ENCODE measurements at places on chromosomes 2 and 18. TPM values are rescaled to one million over a fixed set of nuclear protein-coding genes. Genes with fewer than 3 reads are reported as not detected.

- DNase-seq: no peak
These were observed 458.6 kb downstream of the FBXO15 start for GRCh38 chr18:73688851-73689711.

Gene TUBA3E
- not detected for polyA plus RNA-seq

DNA sequence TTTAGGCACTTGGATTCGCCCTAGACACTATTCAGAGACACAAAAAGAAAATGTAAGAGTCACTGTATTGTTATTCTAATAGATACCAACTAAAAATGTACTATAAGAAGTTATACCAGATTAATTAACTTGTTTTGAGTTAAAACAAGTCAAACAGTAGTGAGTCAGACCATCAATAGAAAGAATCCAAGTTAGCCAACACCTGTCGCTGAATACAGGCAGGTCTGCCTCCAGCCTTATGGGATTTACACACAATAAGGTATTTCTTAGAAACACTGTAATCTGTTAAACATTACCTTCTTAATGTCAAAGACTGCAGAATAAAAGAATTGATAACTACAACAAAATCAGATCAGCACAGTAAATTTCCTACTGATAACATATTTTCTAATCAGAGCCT is 181.4 kb downstream of the DYM start:
- no peak for DNase-seq

- DNase-seq: no peak
These were observed 71.3 kb downstream of the CTIF start for GRCh38 chr18:48609820-48610815.

Gene LRRC30
- polyA plus RNA-seq: not detected

GRCh38 chr2:150759531-150759930 is 272.1 kb upstream of the RND3 start:
- no peak for DNase-seq

DNA sequence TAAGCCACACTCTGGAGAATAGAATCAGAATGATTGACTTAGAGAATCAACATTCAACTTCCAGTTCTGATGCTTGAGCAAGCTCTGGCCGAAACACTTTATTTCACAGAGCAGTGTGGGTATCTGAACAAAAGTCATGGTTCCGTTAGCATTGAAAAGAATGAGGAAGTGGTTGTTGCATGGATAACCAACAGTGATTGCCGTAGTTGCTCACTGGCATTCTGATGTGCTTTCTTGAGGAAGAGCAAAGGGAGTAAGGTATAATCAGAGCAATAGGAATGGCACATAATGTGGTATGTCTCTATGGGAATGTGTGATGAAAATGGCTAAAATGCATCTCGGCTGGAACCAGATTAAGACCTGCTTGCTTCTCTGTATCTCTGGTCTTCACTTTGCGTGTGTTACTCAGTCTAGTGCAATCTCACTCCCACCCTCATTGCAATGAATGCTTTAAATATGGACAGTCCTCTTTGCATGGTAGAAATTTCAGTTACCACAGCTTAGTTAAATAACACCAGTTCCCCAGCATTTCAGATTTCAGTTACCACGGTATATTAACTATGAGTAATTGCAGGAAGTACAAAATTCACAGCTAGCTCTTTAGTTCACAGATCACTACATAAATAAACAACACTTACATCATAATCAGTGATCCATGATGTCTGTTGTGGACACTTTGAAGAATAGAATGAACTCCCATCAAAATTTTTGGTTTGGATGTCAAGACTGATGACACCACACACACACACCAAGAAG is 7.8 kb upstream of the RAB12 start:
- no peak for DNase-seq

GRCh38 chr18:36813824-36814223 is 15.0 kb downstream of the TPGS2 start:
- no peak for DNase-seq

Gene MYO3B
- not detected for polyA plus RNA-seq

DNA sequence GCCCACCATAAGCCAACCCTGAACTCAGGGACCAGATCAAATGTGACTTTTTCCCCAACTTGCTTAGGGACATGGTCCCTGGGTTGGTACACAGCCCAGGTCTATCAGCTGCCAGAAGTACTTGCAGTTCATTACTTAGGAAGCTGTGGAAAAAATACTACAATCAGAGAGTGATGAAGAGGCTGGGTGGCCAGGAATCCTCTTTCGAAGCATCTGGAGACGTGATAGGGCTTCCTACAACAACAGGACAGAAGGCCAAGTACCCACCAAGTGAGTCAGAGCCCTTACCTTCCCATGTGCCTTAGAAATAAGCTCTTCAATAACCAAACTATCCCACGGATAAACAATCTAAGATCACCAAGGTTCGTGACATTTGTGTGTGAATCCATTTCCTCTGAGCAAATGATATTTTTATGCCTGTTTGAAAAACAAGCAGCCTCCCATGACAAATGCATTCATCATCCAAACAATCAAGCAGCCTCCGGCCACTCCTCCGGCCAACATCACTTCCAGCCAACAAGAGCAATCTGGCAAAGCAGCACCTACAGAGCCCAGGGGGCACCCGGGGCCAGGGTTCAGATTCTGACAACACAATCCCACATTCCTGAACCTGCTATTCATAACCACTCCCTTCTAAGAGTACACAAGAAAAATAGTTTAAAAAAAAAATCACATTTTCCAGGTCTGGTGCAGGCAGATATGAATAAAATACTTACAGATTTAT is 26.4 kb downstream of the TBC1D8 start:
- no peak for DNase-seq

DNA sequence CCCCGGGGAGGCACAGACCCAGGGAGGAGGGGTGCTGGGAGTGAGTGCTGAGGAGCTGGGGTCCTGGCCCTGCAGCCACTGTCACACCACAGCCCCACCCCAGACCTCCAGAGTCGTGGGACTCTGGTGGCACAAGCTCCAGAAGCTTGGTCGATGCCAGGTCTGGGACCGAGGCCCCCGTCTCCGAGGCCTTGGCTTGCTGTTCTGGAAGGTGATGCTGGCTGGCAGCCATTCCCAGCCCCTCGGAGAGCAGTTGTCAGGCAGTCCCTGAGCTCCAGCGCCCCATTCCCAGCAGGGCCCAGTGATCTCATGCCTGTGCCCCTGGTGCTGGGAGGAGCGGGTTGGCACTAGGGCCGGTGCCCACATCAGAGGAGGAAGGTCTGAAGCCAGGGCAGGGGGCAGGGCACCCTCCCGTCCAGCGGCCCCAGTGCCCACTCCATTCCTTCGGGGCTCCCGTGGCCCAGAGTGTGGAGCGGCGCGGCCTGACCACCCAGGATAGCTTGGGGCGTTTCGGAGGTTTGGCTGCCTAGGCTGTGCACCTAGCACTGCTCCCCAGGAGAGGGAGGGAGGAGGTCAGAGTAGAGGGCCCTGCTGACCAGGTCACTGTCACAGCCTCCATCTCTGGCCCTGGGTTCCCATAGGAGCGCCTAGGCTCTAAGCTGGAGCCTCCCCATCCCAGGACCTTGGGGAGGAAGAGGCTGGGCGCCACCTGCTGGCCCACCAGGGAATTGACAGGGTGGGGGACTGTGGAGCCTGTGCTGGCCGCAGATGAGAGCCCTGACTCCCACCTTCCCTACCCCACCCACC is 16.8 kb upstream of the ALPI start:
- DNase-seq: peak; percentile 50

Gene FLACC1
- 1.6 TPM for polyA plus RNA-seq

DNA sequence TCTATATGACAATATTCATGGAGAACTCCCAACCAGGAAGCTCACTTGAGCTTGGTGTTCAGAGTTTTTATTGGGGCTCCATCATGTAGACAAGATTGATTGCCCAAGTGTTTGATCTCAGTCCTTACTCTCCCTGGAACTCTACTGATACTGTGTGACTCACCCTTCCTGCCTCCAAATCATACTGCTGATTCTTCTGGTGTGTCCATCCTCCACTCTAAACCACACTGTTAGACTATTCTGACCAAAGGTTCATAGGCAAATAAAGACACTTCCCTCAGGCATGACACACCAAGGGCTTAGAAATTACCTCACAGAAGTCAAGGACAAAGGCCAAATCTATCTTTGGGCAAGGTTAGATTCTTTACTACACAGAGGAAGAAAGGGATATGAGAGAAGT is 107.9 kb upstream of the CDH20 start:
- no peak for DNase-seq

- DNase-seq: no peak
These were observed 183.1 kb downstream of the C1D start for GRCh38 chr2:67879586-67880290.

DNA sequence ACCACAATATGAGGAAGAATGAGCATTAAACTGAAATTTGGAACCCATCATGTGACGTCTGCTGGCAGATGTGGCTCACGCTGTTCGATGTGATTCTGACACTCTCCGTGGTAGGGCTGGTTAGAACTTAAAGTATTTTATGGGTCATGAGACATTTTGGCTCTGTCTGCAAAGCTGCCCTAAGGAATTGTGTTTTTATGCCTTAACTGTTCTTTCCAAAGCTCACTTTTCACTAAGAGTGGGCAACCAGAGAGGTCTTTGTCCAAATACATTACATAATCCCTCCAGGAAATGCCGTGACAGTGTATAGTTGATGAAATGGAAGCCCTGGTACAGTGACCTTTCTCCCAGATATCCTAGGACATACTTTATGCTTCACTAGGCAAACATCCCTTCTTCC is 119.1 kb downstream of the AQP4 start:
- no peak for DNase-seq

- DNase-seq: no peak
These were observed 34.7 kb upstream of the DLX1 start for GRCh38 chr2:172050479-172051125.

Gene MSH6
- polyA plus RNA-seq: 18.2 TPM

Gene C2orf72
- polyA plus RNA-seq: not detected

- DNase-seq: no peak
These were observed 33.0 kb downstream of the ERBB4 start for GRCh38 chr2:212505586-212505985.

- no peak for DNase-seq
These were observed 44.5 kb downstream of the CCDC74A start for GRCh38 chr2:131572175-131572574.
